ENCODE measurements at places on chromosomes 1 and 21.

GRCh38 chr1:30876451-30877204 is 31.9 kb downstream of the SDC3 start:
- DNase-seq = no peak

- DNase-seq = no peak
These were observed 116.6 kb upstream of the PRDX6 start for GRCh38 chr1:173360487-173361063.

GRCh38 chr1:78892260-78892840 is 114.2 kb downstream of the ADGRL4 start:
- DNase-seq = no peak

GRCh38 chr1:2561898-2562895 is 6.0 kb downstream of the TNFRSF14 start:
- no peak for DNase-seq

All from CD4-positive, alpha-beta T cell treated with Interleukin-4 for 4 hours (primary cell).